ENCODE measurements at places on chromosomes 6 and 20.

DNA sequence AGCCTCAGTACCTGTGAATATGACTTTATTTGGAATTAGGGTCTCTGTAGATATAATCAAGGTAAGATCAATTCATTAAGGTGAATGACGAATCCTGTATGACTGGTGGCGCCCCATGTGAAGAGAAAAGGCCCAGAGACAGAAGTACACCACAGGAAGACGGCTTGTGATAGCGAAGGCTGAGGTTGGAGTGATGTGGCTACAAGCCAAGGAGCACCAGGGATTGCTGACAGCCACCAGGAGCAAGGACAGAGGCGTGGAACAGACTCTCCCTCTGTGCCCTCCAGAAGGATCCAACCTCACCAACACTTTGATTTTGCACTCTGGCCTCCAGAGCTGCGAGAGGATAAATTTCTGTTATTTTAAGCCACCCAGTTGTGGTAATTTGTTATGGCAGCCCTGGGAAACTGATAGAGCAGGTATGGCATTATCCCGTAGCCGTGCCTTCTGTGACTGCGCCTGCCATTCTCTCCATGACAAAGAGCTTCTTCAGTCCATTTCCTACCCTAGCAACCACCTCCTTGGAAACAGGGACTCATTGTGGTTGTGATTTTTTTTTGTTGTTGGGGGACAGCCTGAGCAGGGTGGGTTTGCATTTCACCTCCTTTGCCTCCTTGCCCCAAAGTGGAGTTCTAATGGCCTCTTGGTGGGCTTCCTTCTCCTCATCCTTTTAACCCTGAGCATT is 29.6 kb downstream of the PTK7 start:
- DNase-seq: no peak

GRCh38 chr6:84618836-84619235 is 145.6 kb downstream of the TBX18 start:
- DNase-seq: peak; percentile 23

- DNase-seq: no peak
Measured at GRCh38 chr20:49282584-49283171, 4.8 kb upstream of the ZNFX1 start.

DNA sequence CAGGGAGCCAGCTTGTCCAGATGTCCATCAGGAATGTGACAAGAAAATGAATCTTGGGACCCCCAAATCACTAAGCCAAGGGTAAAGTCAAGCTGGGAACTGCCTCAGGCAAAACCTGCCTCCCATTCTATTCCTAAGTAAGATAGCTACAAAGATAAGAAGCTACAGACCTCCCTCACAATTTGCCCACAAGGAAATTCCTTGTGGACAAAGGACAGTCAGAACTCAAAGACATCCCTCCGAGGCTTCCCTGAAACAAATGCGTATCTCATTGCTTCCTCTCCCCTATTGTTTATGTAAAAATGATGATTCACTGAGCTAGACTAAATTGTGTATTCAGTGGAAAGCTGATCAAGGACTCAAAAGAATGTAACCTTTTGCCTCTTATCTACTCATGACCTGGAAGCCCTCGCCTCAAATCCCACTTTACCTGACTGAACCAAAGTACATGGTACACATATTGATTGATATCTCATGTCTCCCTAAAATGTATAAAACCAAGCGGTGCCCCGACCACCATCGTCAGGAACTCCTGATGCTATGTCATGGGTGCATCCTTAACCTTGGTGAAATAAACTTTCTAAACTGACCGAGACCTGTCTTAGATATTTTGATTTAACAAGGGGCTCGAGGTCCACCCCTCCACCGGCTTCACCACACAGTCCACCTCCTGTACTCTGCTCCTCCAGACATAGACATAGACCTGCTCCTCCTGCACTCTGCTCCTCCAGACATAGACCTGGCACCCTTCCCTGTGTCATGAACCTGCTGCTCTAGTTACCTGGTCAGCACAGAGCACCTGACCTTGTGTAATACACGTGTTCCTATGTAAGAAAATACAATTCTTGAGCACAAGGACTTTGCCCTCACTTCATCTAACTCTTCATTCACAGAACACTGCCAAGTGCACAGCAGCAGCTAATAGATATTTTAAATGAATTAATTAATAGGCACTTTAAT is 81.4 kb downstream of the WDR27 start:
- DNase-seq: no peak

GRCh38 chr6:129665555-129665954 is 44.4 kb downstream of the ARHGAP18 start:
- DNase-seq: no peak

DNA sequence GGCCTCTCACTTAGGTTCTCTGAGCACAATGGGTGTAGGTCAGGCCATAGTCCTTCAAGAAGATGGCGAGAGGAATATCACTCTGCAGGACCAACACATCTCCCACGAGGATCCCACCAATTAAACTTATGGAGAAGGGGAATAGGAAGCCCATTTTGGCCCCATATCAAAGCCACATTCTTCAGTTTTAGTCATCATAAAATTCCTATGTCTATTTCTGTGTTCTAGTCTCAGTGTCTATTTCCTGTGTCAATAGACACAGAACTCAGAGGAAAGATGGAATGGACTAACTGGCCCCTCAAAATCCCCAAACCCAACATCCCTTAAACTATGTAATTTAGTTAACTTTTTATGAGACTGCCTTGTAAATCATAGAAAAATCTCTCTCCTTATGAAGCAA is 216.8 kb downstream of the HACE1 start:
- no peak for DNase-seq

GRCh38 chr6:46651006-46651405 is 1.6 kb downstream of the CYP39A1 start:
- DNase-seq: no peak

DNA sequence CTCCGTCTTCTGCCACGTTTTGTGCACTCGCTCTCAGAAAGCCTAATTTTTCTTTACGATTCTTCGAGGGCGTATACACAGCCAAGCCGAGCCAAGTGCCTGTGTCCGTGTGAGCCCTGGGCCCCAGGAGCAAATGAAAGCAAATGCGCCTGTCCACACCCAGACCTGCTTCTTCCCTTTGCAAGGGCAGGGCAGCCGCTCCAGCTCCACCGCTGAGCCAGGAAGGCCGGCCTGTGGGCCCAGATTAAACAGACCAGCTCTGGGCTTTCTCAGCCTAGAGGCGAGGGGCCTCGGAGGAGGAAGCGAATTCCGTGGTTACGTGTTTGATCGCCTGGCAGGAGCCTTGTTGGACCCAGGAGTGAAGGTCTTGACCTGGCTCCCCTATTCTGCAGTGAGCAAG is 184.6 kb downstream of the SMOC2 start:
- DNase-seq: no peak

GRCh38 chr6:140847262-140847645 is 1285.5 kb upstream of the GJE1 start:
- no peak for DNase-seq

GRCh38 chr6:97438011-97438671 is 155.1 kb upstream of the MMS22L start:
- no peak for DNase-seq

- no peak for DNase-seq
Measured at GRCh38 chr20:12315652-12316051, 398.0 kb downstream of the BTBD3 start.

DNA sequence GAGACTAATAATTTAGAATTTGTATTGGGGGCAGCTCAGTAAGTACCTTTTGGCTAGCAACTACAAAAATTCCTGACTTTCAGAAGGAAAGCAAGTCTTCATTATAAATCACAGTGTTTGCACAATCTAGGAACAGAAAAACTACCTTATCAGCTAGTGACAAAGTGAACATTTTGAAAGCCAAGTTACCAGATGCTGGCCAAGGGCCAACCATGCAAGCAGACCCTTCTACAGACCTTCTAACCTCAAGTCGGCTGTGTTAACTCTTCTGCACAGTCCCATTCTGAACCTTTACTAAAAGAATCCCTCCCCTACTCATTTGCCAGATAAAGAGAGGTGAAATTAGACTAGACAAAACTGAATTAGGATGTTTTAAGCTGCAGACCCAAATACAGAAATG is 341.9 kb downstream of the COL12A1 start:
- no peak for DNase-seq

- no peak for DNase-seq
Measured at GRCh38 chr6:23175391-23175790, 606.0 kb downstream of the HDGFL1 start.

DNA sequence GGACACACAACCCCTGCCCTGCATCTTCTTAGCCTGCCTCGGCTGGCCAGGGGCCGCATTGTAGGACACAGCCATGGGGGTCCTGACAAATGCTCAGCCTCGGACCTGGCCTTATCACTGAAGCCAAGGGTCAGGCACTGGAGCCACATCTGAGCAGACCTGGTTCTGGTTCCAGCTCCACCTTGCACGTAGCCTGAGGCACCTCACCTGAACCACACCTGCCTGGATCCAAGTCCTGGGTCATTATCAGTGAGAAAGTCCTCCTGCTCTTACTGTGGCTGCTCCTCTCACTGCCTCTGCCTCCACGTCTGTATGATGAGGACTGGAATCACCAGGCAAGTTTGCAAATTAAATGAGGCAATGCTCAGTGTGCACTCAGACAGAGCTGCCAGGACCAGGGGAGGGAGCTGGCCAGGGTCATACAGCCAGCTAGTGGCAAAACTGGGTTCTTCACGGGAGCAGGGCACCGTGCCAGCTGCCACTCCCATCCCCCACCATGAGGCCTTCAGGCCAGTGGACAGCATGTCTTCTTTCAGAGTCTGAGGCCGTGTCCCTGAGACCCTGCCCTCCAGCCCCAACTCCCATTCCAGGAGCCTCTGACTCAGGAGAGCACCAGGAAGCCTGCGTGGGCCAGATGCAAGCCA is 40.2 kb downstream of the MRPL14 start:
- DNase-seq: no peak

GRCh38 chr6:109821428-109821827 is 130.3 kb downstream of the FIG4 start:
- no peak for DNase-seq

DNA sequence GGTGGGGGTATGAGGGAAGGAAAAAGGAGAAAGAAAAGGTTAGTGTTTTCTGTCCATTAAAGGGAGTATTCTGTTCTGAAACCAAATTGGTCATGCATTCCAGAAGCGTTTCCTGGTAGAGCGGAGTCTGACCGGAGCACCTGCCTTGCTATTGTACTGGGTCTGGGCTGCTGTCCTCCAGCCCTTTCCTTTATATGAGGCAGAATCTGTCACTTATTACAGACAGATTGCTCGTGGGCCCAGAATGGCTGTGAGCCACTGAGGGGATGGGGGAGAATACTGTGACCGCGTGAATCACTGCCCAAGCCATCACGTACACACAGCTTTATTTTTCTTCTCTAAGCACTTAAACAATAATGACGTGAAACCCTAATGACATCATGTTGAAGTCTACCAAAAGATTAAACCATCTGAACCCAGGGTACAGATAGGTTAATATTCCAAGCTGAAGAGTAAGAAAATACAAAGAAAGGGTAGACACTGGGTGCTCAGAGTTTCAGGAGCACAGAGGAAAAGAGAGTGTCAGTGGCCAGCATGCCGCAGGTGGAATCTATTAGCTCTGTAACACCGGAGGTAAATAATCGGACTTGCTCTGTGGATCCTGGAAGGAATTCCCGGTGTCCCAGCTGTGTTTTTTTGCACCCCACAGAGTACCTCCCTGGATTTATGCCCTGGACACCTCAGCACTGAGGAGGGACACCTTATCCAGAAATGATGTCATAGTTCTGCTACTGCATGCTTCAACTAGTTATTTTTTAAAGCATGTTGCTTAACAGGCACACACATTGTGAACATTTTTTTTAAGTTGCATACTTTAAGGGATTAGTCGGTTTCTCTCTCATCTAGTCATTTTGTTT is 573.3 kb downstream of the PKHD1 start:
- DNase-seq: no peak

DNA sequence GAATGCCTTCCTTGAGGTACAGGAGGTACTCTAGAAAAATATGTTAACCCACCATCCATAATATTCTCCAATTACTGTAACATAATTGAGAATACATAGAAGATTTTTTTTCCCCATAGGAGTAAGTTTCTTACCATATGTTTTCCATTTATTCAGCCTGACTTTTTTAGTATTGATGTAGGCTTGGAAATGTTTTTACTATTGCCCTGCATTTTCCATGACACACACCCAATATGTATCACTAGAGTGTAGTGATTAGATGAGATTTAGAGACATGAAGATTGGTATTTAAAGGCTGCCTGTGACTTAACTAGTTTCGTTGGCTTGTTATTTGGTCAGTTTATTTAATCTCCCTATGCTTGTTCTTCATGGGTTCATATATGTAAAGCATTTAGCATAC is 39.5 kb downstream of the KCNQ5 start:
- DNase-seq: no peak

DNA sequence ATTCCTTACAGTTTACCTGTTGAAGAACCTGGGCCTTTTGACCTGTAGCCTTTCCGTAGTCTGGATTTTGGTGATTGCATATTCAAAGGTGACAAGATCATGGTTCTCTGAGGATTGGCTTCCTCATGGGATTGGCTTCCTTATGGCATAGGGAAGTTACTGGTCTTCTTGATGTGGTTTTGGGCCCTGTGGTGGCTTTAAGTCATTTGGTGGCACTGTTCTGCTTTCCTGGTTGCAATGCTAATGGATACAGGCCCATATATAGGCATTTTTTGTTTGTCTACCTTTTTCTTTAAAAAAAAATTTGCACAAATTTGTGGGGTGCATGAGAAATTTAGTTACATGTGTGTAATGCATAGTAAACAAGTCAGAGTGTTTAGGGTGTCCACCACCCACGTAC is 185.7 kb downstream of the CDKAL1 start:
- no peak for DNase-seq

- DNase-seq: no peak
Measured at GRCh38 chr6:88459189-88459588, 293.0 kb upstream of the CNR1 start.

- DNase-seq: no peak
Measured at GRCh38 chr6:101662111-101662897, 268.8 kb downstream of the GRIK2 start.

DNA sequence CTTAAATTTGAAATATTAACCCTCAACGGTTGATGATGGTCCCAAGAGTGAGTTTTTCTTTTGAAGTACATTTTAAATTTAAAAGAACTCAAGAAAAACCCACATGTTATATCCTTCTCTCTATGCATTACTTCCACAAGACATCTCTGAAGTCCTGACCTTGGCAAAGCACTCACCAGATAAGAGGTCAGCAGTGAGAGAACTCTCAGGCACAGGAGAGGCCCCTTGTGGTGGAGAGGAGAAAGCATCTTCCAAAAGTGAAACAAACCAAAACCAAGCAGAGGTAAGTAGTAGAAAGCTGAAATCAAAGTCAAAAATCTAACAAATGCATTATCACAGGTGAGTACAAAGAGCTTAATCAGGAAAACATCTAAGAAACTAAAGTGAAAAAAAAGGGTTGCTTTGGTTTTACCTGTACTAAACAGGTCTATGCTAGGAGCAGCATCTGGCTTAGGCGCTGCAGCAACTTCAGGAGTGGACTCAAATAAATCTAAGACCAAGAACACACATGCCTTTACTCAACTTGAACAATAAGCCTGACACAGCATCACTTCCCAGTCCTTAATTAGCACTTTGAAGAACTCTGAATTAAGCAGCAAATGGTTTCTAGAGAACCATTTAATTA is 80.5 kb downstream of the PRSS35 start:
- DNase-seq: peak; percentile 23

- no peak for DNase-seq
Measured at GRCh38 chr20:58869662-58870227, 17.2 kb downstream of the GNAS start.

Measured in iPS DF 19.7 (cell line).